ENCODE measurements at places on chromosomes 1 and 21. TPM values are rescaled to one million over a fixed set of nuclear protein-coding genes. Genes with fewer than 3 reads are reported as not detected.

The IFI44L gene
- total RNA-seq, result 7.4 TPM

The PDZK1 gene
- total RNA-seq, result 0.72 TPM

The GDAP2 gene
- 12.8 TPM for total RNA-seq

The DCST1 gene
- not detected for total RNA-seq

The PPM1J gene
- total RNA-seq, result 0.88 TPM

The CNIH3 gene
- 7.6 TPM for total RNA-seq

The WNT4 gene
- total RNA-seq, result not detected

The CASP9 gene
- 6.0 TPM for total RNA-seq

The MANEAL gene
- total RNA-seq, result not detected

The MATN1 gene
- not detected for total RNA-seq
